ENCODE measurements at places on chromosomes 2 and 18.

DNA sequence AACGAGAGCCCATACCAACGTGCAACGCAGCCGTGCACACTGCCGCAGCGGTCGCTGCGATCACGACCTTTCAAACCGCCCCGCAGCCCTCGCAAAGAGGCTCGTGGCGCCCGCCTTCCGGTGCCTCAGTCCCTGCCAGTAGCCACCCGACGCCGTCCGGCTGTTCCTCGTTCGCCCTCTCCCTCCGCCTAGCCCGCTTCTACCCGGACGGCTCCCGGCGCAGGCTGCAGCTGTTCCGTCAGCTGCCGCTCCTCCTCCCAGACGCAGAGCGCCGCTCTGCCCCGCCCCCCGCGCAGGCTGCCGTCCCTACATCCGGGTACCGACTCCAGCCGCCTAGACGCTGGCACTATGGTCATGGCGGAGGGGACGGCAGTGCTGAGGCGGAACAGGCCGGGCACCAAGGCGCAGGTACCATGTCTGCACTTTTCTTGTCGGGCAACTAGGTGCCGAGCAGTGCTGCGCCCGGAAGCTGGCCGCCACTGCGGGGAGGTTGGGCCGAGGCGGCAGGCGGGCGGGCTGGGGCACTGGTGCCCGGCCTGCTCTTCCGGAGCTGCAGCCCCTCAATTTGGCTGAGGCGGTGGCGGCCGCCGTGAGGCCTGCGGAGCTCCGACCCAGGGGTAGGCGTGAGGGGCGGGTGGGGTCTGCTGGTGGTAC is at the start of gene MOB4:
TSS of gene MOB4 (plus strand) at position 328 of the 654 bp plus-strand sequence. CDS start at position 349, 21 bp downstream.
- DNase-seq = peak; percentile 80

DNA sequence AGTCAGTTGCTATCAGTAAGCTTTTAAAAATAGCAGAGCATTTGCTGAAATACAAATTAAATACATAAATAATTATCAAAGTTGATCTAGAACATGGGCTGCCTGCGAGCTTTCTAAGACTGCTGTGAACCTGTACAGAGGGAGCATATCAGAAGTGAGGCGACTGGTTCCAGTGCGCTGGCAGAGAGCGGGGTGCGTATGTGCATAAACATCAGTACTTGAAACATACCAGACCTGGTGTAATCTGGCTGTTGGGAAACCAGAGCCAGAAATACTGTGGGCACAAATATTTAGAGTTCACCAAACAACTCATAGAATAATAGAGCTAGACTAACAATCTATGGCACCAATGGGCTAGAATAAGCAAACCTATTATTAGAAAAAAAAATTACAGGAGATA is 27.3 kb downstream of the PDIA6 start:
- DNase-seq = no peak

- no peak for DNase-seq
These were observed 15.0 kb upstream of the GPC1 start for GRCh38 chr2:240420206-240421104.

DNA sequence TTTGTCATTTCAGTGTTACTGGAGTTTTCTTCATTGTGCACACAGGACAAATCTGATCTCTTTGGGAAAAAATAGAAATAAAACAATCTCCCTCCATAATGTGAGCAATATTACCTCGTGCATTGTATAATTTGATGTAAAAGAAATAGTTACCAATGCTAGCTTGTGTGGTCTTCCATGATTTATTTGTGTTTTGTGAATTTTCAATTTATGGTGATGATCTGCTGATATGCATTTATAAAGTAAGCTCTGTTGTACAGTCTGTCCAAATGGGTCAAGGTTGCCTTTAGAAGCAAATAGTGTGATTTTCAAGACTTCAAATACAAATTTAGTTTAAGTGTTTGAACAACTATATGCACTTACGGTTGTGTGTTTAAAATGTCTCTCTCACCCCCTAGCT is 50.9 kb downstream of the STAT1 start:
- DNase-seq = no peak

DNA sequence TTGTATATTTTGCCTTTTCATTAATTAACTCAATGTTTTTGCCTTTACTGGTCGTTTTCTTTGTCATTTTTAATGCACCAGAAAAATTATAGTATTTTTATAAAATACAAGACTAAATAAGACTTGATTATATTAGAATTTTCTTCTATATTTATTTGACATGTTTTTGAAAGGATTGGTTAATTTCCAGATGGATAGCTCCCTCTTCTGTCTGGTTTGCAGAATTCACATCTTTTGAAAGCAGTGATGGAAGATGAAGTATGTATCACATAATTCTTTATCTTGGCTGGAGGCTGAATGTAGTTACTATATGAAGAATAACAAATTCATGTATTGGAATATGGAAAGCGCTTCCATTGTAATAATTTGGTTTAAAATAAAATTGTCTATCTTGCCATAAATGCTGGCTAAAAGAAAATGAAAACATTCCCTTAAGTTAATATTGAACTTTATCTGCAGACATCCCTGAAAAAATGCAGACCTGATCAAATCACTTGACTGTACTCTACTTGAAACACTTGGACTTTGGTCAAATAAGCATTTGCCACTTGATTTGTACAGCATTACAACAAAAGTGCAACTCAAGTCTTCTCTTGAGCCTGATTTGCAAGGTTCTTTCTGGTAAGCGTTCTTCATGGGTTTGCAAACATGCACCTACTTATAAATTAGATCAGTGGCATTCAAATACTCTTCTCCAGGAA is 86.3 kb upstream of the EFEMP1 start:
- DNase-seq = no peak

GRCh38 chr2:105836840-105837692 is 92.4 kb downstream of the NCK2 start:
- DNase-seq = no peak

DNA sequence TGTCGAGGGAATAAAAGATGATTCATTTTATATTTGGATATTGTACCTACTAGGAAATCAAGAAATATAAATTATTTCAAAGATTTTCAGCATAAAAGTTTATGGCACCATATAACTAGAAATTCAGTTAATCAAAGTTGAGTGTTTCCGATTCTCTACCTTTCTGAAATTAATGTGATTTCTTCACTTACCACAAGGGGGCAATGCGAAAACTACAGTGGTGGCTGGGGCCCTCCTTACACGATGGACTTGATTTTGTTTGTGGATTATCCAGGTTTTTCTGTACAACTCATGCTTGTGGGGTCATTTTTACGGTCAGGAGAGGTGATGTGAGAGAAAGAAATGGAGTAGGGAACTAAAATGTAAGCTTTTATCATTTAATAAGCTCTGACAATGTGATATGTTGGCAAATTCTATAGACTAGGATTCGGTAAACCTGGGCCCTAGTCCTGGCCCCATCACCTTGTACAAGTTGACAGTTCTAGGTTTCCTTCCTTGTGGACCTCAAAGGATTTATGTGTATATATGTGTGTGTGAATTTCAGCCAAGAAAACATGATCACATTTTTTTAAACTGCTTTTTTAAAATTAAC is 47.6 kb downstream of the G6PC2 start:
- peak; percentile 13 for DNase-seq

- DNase-seq = no peak
These were observed 15.2 kb downstream of the FBXO41 start for GRCh38 chr2:73268830-73269685.

- DNase-seq = no peak
These were observed at the start of gene NEUROD1 for GRCh38 chr2:181680055-181680936. Gene NEUROD1, minus strand, starts transcription at chr2:181680517. Its CDS starts 1,657 bp downstream, at chr2:181678860.

Measured in HuH-7.5 (cell line).